RWPE2 (cell line): ENCODE measurements at places on chromosomes 7 and 10.

DNA sequence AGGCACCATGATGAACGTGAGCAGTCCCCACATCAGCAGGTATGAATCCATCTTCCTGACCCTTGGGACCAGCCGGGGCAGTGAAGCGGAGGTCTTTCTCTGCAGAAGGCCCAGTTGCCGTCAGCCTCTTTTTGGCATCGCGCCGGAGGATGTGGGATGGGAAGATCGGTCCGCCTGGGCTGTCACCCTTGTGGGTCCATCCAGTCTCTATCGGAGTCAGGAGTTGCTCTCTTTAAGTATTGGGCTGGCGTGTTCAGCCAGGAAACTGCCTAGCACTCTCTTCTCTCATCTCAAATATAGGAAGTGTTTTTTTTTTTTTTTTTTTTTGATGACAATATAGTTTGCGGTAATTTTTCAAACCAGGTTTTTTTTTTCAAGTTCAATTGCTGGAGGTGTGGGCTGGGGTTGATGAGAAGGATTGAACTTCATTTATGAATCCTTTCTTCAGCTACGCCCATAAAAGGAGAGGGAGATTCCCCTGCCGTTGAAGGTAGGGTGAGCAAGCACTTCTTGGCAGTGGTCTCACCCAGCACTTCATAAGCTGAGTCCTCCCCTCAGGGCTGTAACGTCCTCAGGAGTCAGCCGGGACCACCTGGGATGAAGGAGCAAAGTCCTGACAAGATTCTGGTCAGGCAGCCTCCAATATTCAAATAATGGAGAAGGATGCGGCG, at the start of gene IL2RA:
Gene IL2RA (minus strand): TSS at position 267 of the 671 bp plus-strand sequence. CDS start 216 bp downstream, at position 51.
- DNase-seq, result no peak

DNA sequence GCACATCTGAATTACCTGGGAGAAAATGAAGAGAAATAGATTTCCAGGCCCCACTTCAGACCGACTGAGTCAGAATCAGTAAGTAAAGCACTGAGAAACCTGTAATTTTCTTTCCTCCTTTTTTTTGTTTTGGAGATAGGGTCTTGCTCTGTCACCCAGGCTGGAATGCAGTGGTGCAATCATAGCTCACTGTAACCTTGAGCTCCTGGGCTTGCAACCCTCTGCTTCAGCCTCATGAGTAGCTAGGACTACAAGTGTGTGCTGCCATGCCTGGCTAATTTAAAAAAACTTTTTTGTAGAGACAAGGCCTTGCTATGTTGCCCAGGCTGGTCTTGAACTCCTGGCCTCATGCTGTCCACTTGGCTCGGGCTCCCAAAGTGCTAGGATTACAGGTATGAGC, 260.2 kb downstream of the STK31 start:
- DNase-seq, result no peak

GRCh38 chr10:12179606-12180170, 16.0 kb downstream of the NUDT5 start:
- no peak for DNase-seq

- no peak for DNase-seq
Observed at GRCh38 chr10:128295003-128295402, 168.8 kb upstream of the MKI67 start.

GRCh38 chr10:10138685-10139084, 879.0 kb upstream of the CELF2 start:
- no peak for DNase-seq

DNA sequence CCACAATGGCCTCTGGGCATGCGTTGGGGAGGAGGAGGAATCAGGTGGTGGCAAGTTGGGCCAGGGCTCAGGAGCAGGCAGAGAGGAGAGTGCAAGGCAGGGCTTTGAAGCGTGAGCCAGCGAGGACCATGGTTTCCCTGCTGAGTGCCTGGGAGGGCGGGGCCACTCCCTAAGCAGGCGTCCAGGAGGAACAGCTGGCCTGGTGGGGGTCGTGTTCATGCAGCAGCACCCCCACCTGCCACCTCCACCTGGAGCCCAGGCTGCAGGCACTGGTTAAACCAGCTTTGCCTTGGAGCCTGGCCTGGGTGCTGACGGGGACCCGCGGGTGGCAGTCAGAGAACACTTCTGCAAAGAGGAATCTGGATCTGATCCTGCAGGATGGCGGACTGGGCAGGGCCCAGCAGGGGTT, 24.2 kb upstream of the AQP1 start:
- no peak for DNase-seq

DNA sequence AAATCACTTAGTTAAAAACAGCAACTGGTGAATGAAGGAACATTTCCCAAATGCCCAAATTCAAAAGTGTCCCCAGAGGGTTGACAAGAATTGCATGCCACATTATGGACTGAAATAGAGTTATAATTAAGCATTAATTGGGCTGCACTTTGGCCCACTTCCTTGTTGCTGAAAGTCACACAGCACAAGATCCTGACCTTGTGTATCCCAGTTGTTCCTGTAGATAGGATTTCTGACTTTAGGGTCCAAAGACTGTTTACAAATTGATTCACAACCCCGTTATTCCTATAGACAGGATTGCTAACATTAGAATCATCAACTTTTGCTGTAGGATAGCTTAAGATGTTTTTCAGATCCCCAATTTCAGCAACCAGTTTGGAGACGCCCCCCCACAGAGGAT, 31.5 kb upstream of the NPFFR1 start:
- no peak for DNase-seq

DNA sequence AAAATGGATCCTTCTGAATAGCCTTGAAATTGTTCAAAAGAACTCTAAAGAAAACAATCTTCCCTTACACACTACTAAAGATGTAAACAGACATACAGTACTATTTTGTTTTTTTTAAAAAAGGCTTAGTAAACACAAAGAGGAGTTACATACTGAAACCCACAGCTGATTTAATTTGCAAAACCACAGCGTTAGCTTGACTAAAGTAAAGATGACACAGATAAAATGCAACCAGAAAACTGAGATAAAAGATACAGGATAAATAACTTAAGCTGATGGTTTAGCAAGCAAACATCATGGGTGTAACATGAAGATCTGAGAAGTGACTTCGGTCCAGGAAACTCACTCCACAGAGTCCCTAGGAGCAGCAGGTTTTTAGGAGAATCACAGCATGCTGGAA, 21.8 kb downstream of the PRKCQ start:
- no peak for DNase-seq

- no peak for DNase-seq
Observed at GRCh38 chr7:106768324-106768751, 96.7 kb upstream of the PIK3CG start.

DNA sequence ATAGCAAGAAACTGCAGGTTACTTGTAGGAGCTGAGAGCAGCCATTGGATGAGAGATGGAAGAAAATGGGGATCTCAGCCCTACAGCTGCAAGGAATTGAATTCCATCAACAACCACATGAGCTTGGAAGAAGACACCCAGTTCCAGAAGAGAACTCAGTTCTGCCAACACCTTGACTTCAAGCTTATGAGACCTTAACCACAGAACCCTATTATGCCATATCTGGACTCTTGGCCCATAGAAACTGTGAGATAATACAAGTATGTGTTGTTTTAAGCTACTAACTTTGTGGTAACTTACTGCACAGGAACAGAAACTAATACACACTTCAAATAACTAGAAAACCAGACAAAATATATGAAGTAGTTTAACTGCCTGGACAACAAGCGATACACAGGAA, 212.4 kb upstream of the CACNA2D1 start:
- DNase-seq, result no peak

DNA sequence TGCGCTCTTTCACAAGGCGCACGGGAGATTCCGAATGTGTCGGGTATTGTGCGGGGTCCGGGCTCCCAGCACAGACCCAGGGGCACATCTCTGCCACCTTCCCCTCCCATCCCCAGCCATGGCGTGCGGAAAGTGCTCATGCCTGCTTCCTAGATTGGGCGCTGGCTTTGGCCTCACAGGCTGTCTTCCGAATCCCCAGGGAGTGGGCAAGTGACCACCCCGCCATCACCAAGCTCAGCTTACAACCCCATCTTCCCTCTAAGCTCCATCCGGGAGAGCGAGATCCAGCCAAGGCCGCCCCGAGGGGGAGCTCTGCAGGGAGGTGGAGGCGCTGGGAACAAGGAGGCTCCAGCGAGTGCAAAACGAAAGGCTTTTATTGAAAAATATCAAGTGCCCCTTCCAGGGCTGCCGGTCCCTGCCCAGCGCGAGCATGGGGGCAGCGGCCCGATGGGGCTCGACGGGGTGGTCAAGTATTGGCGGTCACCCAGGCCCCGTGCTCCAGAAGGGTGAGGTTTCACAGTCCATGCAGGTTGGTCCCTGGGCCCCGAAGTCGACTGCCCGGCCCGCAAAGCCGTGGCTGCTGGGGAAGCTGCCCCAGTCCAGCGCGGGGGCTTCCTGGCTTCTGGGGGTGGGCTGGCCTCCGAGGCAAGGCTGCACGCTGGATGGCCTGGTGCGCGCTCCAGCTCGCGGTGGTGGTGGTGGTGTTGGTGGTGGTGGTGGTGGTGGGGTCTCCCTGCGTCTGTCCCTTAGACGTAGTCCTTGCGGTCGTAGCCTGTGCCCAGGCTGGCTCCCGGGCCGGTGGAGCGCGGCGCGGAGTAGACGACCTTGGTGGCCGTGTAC, 1.2 kb downstream of the CLDN3 start:
- no peak for DNase-seq

DNA sequence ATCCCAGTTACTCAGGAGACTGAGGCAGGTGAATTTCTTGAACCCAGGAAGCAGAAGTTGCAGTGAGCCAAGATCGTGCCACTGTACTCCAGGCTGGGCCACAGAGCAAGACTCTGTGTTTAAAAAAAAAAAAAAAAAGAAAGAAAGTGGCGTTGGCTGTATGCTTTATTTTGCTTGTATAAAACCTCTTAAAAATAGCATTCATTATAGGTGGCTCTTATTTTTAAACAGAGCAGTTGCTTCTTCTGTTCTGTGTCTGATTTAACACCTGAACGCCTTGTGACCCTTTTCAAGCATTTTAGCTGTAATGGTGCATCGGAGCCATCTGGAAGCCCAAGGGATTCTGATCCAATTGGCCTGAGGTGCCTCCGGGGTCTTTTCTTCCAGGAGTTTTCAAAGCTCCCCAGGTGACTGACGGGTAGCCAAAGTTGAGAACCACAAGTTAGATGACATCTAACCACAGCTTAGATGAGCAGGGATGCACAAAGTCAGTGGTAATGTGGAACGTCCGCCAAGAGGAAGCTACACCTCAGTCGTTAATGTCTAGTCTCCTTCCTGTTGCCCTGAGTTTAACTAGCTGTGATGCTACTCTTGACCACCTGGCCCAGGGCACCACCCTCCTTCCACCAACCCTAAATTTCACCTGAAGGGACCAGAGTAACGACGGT, 274.6 kb upstream of the KLF6 start:
- no peak for DNase-seq

- DNase-seq, result no peak
Observed at GRCh38 chr10:20287586-20287985, 471.4 kb downstream of the PLXDC2 start.

DNA sequence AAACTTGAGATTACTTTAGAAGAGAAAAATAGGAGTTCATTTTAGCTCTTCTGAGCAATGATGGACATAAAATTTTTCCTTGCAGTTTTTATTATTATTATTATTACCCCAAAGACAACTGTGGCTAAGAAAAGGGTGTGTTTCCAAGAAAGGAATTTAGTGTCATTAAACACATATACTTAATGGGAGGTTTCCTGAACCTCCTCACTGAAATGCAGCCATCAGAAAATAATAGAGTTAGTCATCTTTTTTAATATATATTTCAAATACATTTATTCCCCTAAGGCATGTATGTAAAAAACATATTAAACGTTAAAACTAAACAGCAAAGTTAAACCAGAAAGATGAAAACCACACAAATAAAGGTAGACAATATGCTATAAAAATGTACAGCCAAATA, 66.8 kb downstream of the CRPPA start:
- DNase-seq, result no peak

- no peak for DNase-seq
Observed at GRCh38 chr10:126499744-126500143, 111.5 kb upstream of the ADAM12 start.

GRCh38 chr10:13608246-13608853, 21.6 kb downstream of the PRPF18 start:
- DNase-seq, result no peak

- DNase-seq, result no peak
Observed at GRCh38 chr10:24723386-24723787, 300 bp downstream of the ARHGAP21 start.

DNA sequence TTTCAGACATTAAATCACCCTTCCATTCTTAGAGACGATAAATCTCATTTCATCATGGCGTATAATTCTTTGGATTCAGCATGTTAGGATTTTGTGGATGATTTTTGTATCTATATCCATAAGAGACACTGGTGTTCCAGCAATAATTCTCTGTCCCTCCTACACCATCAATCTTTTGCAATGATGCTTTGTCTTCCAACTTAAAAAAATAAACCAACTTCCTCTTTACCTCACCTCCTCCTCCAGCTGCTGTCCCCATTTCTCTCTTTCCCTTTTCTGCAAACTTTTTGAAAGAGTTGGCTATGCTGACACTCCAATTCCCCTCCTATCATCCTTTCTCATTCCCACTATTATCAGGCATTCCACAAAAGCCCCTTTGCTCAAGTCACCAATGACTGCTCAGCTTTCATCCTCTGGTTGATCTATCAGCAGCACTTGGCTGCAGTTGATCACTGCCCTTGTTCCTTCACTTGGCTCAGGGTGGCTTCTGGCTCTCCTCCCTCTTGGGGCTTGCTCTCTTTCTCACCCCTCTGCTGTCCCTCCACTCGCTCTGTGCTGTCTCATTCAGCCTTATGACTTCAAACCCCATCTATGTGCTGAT, 130.0 kb downstream of the ARHGAP22 start:
- DNase-seq, result no peak

- DNase-seq, result no peak
Observed at GRCh38 chr7:87144173-87144657, 8.0 kb upstream of the DMTF1 start.

GRCh38 chr7:134356421-134356936, 39.7 kb upstream of the SLC35B4 start:
- no peak for DNase-seq

DNA sequence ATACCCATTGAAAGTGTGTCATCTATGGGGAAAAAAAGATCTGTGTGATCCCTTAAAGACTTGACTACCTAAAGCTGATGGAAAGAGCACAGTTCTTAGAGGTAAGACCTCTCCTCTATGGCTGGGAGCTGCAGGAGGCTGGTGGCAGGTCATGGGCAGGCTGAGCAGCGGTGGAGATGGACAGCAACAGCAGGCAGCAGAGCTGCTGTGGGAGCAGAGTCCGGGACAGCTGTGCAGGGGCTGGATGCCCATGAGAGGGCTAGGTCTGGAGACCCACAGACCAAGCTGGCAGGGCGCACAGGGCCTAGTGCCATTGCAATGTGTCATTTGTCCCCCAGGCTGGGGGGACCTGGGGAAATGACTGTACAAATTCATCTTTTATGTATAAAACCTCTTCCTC, 13.4 kb upstream of the EPHA1 start:
- no peak for DNase-seq
